ENCODE measurements at places on chromosomes 2 and 18. TPM values are rescaled to one million over a fixed set of nuclear protein-coding genes. Genes with fewer than 3 reads are reported as not detected.
A peak's percentile ranks its signal among the peaks of the same experiment; 100 is the strongest.

DNA sequence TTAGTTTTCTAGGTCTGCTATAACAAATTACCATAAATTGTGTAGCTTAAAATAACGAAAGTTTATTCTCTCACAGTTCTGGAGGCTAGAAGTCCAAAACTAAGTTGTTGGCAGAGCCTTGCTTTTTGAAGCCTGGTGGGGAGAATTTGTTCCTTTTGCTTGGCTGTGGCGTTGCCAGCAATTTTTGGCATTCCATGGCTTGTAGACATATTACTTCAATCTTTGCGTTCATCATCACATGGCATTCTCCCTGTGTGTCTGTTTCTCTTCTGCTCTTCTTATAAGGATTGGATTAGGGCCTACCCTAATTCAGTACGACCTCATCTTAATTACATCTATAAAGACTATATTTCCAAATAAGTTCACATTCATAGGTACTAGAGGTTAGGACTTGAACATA, 217.7 kb downstream of the MBD5 start:
- no peak for DNase-seq

DNA sequence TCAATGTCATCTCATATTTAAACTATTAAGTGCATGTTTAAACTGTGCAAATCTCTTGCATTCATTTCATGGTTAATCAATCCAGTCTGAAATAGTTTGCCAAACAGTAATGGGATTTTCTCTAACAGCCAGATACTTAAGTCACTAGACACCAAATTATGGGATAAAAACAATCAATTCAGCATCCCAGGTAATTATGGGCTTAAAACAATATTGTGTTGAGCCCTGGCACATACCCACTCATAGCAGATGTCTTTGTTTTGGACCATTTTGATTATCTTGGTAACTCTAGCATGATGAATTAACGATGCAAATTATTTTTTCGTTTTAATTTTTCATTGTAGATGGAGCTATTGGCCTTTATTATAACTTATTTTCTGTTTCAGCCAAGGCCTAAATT, 118.5 kb upstream of the CD302 start:
- DNase-seq, result no peak

DNA sequence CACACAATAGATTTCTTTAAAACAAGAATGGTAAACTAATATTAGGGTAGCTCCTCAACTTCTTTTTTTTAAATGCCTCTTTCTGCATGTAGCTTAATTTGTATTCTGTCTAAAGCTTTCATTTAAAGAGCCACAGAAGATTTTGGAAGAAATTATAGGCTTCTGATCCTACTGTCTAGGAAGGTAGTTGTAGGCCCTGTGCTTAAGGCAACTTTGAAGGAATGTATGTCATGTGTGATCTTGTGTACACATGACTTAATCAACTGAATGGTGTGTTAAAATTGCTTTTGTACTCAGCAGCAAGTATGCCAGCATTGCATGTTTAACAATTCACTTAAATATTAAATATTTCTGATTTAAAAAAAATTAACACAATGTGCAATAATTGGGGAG, 51.5 kb upstream of the LYPD6 start:
- no peak for DNase-seq

DNA sequence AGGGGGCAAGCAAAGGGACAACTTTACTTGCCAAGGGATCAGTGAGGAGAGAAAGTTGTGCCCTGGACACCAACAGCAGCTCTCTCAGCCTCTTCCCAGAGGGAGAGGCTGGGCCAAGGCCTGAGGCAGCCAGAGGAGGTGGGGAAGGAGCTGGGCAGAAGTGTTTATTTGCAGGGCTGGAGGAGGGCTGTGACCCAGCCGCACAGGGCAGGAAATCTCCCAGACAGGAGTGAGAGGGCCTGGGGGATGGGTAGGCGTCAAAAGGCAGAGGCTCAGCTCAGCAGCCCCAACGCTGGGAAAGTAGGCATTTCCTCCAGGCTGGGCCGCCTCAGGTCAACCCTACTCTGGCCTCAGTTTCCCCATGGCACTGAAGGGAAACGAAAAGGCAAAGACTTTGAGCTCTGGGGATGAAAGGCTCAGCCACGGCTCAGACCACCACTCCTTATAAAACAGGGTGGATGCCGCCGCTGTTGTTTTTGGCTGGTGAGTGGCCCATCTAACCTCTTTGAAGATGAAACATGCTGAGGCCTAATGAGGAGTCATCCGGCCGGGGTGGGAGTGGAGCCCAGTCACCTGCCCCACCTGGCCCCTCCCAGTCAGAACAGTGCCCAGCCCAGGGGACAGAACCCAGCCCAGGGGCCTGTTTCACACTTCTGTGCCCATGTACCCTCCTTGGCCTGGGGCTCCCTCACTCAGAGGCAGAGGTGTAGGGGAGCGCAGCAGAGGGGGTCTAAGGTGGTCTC, 21.9 kb upstream of the SEMA4C start:
- peak; percentile 66 for DNase-seq

DNA sequence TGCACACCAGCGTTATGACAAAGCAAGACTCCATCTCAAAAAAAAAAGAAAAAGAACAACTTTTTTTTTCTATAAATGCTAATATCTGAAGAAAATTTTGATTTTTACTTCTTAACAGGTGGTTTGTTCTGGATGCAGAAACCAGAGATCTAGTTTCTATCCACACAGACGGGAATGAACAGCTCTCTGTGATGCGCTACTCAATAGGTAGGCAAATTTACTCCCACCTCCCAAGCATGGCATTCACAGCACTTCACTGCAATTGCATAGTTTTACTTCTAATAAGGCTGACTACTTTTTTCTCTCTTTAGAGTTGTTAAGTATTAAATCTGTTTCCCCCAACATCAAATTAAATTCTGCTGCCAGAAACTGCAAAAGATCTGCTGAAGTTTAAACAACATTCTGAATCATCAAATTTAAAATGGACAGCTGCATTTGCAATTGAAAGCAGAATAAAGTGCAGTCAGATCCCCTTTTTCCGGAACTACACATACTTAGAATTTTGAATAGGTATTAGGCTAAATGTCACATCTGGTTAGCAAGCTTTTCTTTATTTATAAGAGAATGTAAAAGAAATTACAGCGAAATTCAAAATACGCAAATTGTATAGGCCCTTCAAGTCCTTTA, 45.1 kb downstream of the COX7A2L start:
- DNase-seq, result no peak

RGPD4 gene
- not detected for total RNA-seq

Measured in lower lobe of right lung (tissue), 2 donors.